ENCODE measurements at places on chromosomes 5 and 9.

GRCh38 chr5:39092581-39093351 lies 18.6 kb upstream of the RICTOR start:
- no peak for DNase-seq

DNA sequence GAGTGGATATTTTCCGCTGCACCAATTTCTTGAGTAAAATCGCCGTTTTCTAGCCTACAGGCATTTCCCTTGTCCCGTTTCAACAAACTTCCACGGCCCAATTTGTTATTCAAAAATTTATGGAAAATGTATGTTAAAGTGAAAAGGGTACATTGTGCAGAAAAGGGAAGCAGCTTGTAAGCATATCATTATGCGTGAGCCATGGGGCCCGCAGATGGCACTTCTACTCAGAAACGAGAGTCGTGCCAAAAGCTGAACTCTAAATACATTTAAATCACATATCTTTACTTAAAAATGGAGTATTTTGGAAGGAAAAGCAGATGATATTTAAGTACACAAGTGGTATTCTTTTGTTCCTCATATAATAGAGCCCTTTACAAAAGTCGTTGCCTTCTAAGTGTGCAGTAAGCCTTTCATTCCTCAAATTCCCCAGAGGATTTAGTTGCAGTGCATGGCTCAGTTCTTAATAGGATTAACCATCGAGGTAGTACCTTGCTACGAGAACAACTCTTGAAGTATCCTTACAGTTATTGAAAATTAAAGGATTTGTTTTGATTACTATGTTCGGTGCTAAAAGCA lies 1227.2 kb upstream of the WWC1 start:
- DNase-seq = no peak

GRCh38 chr9:113461943-113462342 lies 1.6 kb upstream of the RGS3 start:
- DNase-seq = no peak

- DNase-seq = no peak
These were observed 18.8 kb downstream of the GDA start for GRCh38 chr9:72168075-72168474.

- no peak for DNase-seq
These were observed 567.2 kb downstream of the PTPRD start for GRCh38 chr9:10045598-10045997.

Measured in AG10803 (cell line).